ENCODE measurements at places on chromosomes 11 and 22.

DNA sequence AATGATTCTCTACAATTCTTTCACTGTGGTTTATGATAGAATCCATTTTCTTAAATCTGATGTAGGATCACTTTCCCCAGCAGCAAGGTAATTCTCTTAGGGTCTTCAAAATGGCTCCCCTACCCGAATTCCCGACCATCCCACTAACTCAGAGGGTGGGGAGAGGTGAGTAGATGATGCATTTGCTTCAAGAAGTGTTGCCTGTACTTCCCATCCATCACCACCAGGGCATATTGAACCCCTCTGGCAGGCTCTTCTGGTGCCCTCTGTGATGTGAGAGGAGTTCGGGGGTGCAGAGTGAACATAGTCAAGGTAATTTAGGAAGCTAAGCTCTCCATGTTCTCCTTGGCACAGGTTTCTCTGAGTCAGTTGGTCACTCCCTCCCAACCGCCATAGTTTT is 52.3 kb downstream of the ZNRF3 start:
- DNase-seq, result no peak

GRCh38 chr11:11446967-11447366 is 93.9 kb upstream of the CSNK2A3 start:
- DNase-seq, result no peak

- no peak for DNase-seq
These were observed 12.5 kb downstream of the NNMT start for GRCh38 chr11:114308689-114309089.

DNA sequence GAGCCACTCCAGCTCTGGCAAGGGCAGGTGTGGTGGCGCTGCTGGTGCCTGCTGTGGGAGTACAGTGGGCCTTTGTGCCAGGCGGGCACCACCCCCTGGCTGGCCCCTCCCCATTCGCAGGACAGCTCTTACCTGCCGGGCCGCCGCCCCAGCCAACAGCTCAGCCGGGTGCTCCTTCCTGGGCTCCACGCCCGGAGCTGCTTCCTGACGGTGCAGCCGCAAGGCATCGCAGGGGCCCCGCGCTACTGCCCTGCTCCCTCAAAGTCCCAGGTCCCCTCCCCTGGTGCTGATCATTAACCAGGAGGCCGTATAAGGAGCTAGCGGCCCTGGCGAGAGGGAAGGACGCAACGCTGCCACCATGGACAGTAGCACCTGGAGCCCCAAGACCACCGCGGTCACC is at the start of gene SLC5A1:
TSS of gene SLC5A1 (plus strand) at position 338 of the 400 bp plus-strand sequence. CDS start at position 359, 21 bp downstream.
- DNase-seq, result no peak

DNA sequence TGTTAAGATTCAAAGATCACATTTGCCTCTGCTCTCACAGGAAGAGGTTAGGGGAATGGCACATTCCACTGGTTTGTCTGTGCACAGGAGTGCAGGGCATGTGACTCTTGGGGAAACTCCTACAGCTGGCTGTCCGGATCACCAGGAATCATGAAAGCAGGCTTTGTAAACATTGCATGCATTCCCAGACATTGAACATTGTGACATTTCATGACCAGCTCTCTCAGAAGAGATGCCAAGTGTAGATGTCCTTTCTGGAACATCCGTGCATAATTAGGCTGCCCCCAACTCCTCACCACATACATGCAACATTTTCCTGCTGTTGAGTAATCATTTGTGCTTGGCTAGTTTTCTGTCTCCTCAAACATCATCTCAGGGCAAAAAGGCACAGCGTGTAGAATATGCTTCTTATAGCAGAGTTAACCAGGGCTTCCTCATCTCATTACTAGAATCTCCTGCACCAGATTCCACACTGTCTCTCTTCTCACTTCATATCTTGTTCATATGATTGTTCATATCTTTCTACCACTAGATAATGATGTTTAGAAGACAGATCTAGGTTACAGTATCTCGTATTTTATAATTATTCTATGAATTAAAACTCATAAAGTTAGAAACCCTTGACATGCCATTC is 694.7 kb downstream of the NTM start:
- DNase-seq, result no peak

DNA sequence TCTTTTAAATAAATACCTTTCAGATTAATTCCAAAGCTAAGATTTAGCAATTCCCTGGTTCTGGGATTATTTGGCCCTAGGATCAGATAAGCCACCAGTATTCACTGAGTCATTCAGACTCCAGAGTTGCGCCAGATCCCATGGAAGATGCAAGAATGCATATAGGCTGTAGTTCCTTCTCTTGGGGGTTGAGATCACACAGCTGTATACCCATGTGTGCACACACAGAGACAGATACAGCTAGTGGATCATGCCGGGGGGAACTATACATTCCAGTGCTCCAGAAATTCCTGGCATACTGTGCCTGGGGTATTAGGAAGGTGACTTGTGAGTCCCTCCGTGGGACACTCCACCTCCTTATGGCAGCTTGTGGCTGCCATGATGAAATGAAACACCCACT is 75.4 kb downstream of the ZBTB16 start:
- DNase-seq, result no peak

DNA sequence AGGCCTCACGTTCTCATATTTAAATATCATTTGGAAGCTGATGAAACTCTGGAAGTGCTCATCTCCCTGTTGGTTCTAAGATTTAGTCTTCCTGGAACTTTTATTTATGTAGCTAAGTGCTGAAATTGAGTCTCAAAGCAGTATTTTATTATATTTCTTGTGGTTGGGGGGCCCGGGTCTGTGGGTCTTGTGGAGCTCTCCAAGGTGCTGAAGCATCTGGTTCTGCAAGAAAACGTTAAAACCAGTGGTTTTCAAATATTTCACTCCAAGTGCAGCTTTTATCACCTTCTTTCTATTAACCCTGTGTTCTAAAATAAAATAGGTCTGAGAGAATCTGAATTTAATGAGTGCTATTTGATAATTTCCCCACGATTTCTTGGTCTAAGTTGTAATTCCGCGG is 1404.8 kb downstream of the TBC1D22A start:
- no peak for DNase-seq

DNA sequence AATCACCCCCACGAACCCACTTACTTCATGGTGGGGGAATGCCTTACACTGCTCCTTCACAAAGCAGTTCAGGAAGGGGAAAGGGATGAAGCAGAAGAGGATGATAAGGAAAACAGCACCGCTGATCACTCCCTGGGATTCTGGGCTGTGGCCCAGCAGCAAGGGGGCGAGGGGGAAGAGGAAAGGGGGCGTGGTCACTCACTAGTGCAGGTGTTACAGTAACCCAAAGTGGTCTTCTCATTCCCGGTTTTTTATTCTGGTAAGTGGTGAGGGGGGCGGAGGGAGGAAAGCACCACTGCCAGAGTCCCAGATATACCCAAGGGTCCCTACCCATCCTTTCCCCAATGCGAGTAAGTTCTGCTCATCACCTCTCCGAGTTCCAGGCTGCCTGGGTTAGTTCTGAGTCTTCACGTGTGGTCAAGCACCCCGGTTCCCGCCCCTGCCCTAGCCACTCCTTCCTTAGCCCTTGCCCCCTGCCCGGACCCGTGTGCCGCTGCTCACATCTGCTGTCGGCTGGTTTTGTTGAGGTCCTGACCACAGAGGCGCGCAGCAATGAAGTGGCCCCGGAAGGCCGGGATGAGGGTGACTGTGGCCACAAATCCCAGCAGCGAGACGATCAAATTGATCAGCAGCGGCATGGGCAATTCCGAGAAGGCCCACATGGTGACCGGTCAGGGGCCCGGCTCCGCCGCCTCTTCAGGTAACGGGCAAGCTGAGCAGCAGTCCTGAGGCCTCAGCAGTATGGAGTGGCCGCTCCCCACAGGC is 477 bp downstream of the DPAGT1 start:
- peak; percentile 85 for DNase-seq

GRCh38 chr11:73792584-73792983 is 4.9 kb downstream of the MRPL48 start:
- DNase-seq, result no peak

DNA sequence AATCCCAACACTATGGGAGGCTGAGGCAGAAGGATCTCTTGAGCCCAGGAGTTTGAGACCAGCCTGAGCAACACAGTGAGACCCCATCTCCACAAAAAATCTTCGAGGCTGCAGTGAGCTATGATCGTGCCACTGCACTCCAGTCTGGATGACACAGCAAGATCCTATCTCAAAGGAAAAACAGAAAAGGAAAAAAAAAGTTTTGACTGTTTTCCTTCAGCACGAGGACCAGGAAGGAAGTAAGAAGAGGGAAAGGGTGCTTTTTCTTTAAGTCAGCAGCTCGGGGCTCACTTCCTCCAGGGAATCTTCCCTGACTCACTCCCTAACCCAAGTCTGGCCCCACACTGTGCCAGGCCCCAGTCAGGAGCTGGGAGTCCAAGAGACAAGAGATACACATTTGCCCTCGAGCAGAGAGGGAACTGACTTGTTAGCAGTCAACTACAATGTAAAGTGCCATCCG is 14.2 kb downstream of the ARRB1 start:
- DNase-seq, result no peak

- DNase-seq, result no peak
These were observed 305.2 kb downstream of the RAB38 start for GRCh38 chr11:87870086-87870485.

- DNase-seq, result no peak
These were observed 34.6 kb upstream of the PDGFD start for GRCh38 chr11:104198576-104198975.

DNA sequence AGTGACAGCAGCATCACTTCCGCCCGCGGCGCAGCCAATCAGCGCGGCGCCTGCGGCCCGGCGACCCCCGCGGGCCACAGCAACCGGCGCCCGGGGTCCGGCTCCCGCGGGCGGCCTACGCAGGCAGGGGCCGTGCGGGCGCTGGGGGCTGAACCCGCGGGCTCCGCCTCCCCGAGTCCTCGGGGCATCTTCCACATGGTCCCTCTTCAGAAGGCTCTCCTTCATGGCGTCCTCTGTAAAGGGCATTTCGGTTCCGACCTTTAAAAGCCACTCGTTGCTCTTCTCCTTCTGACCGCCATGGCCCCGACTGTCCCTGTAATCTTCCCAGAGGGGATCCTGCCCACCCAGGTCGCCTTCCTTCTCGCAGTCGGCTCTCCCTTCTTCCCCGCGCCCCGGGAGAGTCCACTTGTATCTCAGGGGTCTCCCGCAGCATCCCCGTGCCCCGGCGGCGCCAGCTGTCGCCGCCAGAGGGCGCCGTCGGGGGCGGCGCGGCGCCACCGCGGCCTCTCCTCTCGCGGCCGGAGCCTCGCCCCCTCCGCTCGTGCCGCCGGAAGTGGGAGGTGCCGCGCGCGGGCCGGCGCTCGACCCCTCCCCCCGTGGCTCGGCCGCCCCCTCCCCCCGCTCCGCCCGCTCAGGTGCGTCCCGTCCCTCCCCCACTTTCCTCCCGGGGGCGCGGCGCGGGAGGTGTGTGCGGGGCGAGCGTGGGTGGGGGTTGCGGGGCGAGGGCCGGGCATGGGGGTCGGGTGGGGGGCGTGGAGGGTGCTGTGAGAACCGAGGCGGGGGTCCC is at the start of gene RNF214:
TSS of gene RNF214 (plus strand) at position 580 of the 787 bp plus-strand sequence. CDS start 1,602 bp downstream, outside the sequence.
- peak; percentile 38 for DNase-seq

DNA sequence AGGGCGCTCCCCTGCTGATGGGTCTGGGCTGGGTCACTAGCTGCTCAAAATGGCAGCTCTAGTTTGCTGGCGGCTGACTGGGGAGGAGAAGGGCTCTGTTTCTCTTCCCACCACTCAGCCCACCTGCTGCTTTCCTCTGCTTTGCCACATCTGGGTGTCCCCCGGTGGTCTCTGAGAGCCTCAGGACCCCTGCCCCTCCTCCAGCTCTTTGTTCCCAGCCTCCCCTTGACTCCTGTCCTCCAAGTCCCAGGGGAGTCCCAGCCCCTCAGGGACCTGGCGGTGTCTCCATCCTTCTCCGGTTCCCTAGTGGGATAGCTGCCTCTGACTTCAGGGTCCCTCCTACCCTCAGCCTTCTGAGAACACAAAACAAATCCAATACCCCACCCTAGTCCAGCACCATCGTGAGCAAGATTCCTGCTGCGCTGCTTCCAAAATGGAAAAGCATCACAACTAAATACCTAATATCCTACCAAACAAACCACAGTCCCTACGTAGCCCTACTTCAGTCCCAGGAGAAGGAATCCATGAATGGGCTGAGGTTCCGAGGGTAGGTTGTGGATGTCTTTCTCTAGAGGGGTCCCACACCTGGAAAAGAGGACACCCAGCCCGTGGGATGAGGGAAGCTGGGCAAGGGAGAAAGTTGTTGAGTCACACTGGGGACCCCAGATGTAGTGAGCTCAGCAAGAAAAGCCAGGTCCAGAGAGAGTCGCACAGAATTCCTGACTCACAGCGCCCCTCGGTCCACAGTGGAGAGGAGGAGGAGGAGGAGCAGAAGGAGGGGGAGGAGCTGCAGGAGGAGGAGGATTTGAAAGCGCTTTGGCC is 45.0 kb upstream of the NNMT start:
- no peak for DNase-seq

GRCh38 chr11:30328681-30329080 is 5.8 kb downstream of the ARL14EP start:
- DNase-seq, result no peak

GRCh38 chr22:49322231-49322630 is 505.4 kb downstream of the BRD1 start:
- peak; percentile 22 for DNase-seq

DNA sequence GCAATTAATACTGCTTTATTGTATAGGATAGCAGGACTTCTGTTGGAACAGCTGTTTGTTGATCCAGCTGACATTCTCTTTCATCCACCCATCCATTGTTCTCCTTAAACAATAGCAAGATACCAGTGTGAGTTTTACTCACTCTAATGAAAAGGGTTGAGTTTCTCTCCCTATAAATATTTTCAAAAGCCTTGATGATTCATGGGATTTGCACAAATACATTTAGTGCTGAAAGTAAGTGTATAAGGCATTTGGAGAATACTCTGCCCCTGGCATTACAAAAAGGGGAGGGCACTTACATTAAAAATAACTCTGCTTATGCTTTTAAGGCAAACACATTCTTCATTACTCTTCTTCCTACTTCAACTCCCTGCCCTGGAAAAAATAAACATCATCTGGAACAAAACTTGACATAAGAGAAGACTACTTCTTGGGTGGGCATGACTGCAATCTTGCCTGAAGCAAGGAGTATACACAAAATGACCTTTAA is 634.9 kb downstream of the METTL15 start:
- no peak for DNase-seq

GRCh38 chr22:47618180-47619010 is 855.9 kb downstream of the TBC1D22A start:
- DNase-seq, result no peak

- no peak for DNase-seq
These were observed 19.9 kb upstream of the ARAP1 start for GRCh38 chr11:72772059-72772458.

DNA sequence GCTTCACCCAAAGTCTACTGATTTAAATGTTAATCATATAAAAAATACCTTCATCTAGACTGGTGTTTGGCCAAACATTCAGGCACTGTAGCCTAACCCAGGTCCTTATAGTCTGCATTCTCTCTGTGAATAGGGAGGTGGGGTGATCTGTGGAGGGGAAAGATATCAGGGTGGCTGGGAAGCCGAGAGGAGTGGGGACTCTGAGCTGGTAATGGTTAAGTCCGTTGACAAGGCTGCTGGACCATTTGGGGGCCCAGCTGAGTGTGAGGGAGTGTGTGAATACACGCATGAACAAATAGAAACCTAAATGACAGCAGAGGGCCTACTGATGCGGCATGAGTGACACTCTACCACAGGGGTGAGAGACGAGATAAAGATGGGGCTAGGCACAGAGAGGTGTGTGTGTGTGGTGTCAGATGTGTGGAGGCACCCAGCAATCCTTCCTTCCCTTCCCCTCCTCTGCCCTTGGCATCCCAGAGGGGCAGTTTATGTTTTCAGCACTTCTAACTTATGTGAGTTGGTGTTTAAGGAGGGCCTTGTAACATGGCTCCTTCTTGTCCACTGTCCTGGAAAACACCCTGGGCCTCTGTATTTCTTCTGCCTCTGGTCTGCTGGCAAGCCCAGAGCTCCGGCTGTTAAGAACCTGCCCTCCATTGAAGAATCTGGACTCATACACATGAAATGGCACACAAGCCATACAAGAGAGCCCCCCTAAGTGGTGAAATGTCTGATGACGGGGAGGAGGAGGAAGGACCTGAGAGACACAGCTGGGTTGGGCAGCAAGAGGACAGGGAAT is 249.1 kb upstream of the TBCEL start:
- no peak for DNase-seq
